ENCODE measurements at places on chromosomes 2 and 18.

GRCh38 chr2:207156451-207157161 is 9.1 kb downstream of the KLF7 start:
- DNase-seq = no peak

DNA sequence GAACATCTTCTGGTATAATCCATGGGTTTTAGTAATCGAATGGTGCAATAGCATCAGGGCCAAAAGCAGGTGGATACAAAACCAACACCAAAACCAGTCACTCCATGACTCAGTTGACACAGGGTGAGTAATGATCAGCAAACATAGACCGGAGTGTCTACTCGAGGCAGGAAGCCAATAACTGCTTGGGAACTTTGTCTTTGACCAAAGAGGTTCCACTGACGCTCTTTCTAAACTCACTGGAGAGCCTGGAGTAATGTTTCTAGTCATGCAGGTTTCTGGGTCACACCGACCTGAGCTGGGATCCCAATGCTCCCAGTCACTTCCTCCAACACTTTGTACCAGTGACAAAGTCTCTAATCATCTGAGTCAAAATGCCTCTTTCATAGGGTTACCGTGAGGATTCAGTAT is 30.9 kb downstream of the MREG start:
- no peak for DNase-seq

- no peak for DNase-seq
Observed at GRCh38 chr2:239178954-239179353, 221.9 kb downstream of the HDAC4 start.

DNA sequence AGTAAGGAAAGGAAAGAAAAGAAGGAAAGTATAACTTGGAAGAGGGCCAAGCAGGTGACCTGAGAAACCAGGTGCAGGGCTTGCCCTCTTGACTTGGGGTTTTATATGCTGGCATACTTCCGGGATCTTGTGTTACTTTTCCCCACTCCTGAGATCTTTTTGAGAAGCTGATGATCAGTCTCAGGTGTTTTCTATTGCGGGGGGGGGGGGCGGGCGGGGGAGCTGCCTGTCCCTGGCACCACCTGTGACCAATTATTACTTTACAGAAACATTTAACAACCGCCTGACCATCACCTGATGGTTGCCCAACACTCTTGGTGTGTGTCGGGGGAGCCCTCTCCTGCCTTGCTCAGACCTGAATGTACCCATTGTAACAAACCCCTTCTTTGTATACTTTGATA is 6.9 kb upstream of the CASP10 start:
- no peak for DNase-seq

- no peak for DNase-seq
Observed at GRCh38 chr18:70331456-70332097, 42.7 kb downstream of the SOCS6 start.

DNA sequence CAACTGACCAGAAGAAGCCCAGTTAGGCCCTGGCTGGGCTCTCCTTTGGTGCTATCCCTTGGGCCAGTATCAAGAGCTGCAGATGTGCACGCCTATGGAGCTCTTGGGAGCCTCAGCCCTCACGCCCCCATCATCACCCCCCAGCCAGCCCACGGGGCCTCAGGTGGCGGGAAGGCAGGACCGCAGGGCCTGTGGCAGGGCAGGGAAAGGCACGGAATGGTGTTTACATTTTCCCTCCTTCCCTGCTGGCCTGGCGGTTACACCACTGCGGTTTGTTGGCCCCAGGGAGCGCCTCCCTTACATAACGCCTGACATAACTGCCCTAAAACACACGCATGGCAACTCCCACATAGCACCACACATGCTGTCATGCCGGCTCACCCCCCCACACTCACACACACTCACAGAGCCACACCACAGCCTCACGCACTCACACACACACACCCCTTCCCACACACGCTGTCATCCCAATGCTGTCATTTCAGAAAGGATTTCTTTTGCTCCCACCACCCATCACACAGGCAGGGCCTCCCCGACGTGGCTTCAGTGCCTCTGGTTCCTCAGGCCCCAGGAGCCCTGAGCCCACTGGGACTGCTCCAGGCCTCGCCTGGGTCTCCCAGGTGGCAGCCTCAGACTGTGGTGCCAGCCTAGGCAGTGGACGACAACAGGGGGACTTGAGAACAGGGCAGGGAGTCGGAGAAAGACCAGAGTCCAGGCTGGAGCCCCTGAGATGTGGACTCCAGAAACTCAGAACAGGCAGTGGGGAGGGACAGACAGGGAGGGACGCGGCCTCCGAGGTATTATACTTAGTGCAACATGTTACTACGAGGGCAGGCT is 15.7 kb downstream of the ZFP36L2 start:
- no peak for DNase-seq

DNA sequence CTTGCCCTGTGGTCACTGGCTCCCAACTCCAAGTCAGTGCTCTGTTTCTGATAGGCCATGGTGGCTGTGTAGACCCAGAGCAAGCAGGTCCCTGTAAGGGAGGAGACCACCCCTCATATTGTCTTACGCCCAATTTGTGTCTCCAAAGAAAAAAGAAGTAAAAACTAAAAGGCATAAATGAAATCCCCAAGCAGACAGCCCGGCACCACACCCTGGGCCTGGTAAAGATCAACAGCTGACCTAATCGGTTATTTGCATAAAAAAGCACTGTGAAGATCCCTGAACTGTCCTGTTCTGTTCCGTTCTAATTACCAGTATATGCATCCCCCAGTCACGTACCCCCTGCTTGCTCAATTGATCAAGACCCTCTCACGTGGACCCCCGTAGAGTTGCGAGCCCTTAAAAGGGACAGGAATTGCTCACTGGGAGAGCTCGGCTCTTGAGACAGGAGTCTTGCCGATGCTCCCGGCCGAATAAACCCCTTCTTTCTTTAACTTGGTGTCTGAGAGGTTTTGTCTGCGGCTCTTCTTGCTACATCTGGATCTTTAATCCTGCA is 364.1 kb upstream of the HS6ST1 start:
- DNase-seq = no peak

DNA sequence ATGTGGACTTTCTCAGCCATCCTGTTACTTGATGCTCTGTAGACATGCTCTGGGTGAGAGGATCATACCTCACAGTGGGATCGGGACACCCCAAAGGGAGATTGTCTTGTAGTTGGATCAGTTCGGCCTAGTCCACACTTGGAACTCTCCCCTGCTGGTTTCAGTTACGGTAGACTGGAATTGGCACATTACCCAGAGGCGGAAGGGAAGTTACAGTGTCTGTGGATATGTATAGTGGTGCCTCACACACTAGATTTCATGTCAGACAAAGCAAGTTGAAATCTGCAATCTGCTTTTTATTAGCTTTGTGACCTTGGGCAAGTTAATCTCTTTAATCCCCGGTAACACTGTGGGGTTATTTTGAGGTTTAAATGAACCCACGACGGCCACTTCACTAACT is 16.2 kb upstream of the CTAGE1 start:
- DNase-seq = no peak

GRCh38 chr2:111930409-111930808 is 32.0 kb downstream of the MERTK start:
- DNase-seq = no peak

GRCh38 chr2:51581636-51582267 is 549.8 kb upstream of the NRXN1 start:
- DNase-seq = no peak

DNA sequence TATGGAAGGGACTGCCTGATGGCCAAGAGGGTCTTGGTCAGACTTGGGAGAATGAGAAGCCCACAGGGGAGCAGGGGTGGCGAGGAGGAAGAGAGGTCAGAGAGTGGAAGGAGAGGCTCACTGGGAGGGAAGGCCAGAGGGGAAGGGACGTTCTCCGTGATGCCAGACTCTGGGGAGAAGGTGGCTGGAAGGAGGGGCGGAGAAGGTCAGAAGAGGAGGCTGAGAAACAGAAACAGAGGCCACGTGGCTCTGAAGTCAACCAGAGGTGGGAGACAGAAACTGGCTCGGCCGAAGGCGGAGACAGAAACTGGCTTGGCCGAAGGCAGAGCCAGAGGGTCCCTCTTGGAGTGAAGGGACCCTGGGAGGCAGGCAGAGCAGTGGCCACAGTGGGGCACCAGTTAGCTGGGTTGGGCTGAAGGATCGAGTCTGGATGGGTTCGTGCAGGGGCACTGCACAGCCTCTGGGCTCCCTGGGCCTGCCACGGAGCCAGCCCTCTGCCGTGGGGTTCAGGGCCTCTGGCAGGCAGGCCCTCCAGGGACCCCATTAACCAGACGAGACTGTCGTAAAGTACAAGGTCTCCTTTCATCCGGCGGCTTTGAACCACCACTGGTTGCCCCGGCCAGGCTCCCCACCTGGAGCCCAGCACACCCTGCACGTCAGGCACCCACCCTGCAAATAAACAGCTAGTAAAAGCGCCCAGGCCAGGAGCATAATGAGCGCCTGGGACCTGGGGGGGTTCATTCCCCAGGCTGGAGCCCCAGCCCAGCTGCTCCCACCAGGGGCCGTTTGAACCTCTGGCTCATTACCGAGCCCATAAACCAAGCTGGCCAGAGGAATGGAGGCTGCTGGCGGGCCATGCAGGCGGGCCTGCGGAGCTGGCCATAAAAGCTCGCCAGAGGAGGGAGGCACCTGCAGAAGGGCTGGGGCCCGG is 218.8 kb downstream of the DYSF start:
- no peak for DNase-seq

DNA sequence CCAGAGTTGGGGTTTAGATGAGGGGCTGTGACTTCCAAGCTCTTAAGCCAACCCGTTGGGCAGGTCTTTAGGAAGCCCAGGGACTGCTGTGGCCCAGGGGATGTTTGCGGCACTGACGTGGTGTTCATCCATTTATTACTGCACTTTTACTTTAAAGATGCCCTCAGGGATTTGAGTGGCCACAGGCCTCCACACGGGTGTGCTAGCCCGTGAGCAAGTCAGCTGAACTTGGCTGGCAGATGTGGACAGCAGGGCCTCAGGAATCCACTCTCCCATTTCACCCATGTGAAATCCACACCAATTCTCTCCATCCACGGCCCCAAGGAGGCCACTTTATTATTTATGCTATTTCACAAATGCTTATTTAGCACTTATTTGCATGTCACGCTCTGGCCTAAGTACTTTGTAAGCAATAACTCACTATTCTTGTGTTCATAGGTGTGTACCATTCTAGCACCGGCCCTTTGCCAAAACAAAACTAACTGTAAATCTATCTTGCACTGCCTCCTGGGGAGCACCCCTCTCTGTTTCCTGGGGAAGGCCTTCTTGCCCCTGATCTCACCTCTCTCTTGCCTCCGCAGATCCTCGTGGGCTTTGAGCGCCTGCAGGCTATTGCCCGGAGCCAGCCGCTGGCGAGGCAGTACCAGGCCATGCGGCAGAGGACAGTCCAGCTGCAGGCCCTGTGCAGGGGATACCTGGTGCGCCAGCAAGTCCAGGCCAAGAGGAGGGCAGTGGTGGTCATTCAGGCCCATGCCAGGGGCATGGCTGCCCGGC is 39.1 kb upstream of the GPR17 start:
- DNase-seq = no peak

DNA sequence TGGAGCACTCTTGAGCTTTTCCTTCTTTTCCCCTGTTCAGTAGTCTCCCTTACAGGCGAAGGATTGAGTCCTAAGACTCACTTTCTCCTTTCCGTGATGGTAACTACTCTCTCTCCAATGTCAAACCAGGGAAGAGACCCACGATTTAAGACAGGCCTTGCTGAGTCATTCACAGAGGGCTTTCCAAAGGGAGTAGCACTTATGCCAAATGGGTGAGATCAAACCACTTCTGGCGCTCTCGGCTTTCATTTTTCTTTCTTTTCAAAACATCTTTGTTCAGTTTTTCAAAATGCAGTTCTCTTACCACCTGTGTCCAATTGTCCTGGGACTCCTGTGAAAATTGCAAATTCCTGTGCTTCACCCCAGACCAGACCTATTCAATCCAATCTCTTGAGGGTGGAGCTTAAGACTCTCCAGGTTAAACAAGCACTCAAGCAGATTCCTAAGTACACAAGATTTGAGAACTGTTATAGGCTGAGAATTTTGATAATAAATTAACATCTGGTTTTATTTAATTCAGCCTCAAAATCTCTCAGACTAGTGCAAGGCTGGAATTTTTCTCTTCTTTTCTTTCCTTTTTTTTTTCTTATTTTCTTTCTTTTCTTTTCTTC is 14.4 kb upstream of the MRPL19 start:
- no peak for DNase-seq

DNA sequence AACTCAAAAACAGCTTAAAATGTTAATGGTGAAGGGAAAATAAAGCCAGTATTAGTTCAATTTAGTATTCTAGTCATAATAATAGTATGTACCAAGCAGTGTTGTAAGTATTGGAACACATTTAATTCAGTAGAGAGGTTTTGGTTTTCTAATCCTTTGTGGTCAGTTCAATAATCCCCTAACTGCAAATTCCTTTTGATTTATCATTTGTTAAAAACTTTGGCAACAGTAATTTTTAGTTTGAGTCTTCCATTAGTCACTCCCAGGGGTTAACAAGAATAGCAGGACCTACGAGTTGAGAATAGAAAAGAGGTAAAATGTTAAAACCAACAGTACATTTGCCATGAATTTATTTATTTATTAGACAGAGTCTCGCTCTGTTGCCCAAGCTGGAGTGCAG is 10.7 kb downstream of the MRPL44 start:
- DNase-seq = no peak

DNA sequence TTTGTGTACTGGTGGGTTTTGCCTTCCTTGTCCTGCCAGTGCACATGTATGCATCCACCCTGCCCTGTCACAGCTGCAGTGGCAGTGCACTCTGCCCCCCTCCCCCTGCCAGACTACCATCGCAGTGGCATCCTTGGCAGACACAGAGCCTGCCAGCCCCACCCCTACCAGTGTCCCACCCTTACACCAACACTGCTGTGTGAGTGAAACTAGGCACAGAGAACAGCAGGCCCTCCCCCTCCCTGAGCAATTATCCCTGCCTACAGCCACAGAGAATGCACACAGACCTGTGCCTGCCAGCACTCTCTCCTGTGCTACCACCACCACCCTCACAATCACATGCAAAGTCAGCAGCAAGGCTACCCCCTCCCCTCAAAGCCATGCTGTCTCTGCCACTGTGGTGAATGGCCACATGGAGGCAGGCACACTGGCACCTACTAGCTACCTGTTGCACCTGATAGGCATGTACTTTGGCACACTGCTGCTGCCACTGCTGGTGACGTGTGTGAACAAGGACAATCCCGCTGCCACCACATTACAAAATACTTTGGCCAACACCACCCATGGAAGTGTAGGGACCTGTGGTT is 239.8 kb downstream of the CALCRL start:
- DNase-seq = no peak

DNA sequence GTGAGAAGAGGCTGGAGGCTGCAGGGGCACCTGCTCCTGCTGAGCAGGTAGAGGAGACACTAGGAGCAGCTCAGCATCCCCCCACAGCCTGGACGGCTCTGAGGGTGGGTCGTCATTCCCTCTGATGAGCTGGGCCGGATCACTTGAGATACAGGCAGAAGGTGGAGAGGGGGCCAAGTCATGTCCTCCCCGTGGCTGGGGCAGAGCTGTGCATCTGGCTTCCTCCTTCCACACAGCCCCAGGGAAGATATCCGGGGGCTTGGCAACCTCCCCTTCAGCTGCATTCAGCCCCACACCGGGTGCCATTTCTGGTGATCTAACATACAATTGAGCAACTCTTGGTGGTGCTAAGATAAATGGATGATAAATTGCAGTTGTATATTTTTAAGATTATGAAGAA is 236.9 kb downstream of the LDLRAD4 start:
- DNase-seq = no peak

GRCh38 chr2:191010887-191011885 is 2.8 kb downstream of the STAT1 start:
- no peak for DNase-seq

- DNase-seq = no peak
Observed at GRCh38 chr2:27962006-27962405, 71.5 kb downstream of the BABAM2 start.

GRCh38 chr2:219520079-219520478 is 5.8 kb downstream of the ASIC4 start:
- no peak for DNase-seq

Measured in stimulated activated CD8-positive, alpha-beta memory T cell treated with anti-CD3 and anti-CD28 coated beads, Interleukin-4, amount 100 ng/mL, for 1 hour (primary cell).